Neural progenitor cell (in vitro differentiated cells): ENCODE measurements at places on chromosomes 3 and 15. TPM values are rescaled to one million over a fixed set of nuclear protein-coding genes. Genes with fewer than 3 reads are reported as not detected.

The HTR3E gene
- total RNA-seq: not detected in 2 replicates

The P2RY14 gene
- total RNA-seq: not detected in 2 replicates

The DAZL gene
- total RNA-seq: 3.2 and 4.7 TPM in 2 replicates

The CCDC39 gene
- 0.24 and 3.3 TPM in 2 replicates for total RNA-seq

The GXYLT2 gene
- 1.5 and 3.6 TPM in 2 replicates for total RNA-seq

- DNase-seq: no peak
Observed at GRCh38 chr3:149280671-149281349, 52.6 kb downstream of the TM4SF18 start.

DNA sequence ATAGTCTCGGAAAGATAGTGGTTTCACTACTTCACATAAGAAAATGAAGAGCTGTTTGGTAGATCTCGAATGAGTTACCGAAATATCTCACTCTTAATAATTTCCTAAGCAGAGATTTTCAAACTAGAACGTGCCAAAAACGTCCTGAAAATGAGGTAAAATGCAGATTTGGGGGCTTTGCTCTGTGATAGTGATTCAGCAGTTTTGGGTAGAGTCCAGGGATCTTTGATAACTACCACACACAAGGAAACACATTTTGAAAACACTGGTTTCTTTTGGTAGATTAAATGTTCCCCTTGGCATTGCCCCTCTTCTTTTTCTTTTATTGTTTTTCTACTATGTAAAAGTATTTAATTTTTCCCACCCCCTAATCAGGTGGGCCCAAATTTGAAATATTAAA lies 125.9 kb downstream of the EBLN2 start:
- DNase-seq: no peak

DNA sequence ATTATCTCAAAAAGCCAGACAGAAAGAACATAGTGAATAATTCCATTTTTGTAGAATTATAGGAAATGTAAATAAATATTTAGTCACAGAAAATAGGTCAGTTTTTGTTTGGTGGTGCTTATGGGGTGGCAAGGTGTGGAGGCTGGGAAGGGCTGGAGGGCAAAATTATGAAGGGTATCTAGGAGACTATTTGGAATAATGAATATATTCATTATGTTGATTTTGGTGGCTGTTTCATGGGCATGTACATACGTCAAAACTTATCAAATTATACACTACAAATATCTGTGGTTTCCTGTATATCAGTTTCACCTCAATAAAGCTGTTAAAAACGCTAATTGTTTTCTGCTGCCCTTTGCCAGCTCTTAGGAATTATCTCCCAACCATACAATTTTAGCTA lies 298.7 kb upstream of the GOLIM4 start:
- DNase-seq: no peak

GRCh38 chr3:24360957-24361356 lies 133.7 kb downstream of the THRB start:
- DNase-seq: no peak
